ENCODE measurements at places on chromosomes 2 and 18.

DNA sequence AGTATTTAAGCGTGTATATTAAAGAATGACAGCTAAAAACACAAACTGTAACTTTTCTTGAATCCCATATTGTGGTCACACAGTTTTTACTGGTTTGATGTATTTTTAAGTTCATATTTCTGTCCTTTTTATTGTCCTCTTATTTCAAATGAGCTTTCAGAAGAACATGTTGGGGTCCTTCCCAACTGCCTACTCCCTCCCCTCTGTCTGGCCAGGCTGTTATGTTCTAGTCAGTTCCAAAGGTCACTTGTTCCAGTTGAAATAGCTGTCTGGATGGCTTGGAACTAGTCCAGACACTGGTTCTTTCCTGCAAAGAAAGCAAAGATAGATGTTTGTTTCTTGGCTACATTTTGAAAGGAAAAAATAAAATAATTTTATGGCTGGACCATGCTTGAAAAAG is 306.9 kb downstream of the GULP1 start:
- no peak for DNase-seq

DNA sequence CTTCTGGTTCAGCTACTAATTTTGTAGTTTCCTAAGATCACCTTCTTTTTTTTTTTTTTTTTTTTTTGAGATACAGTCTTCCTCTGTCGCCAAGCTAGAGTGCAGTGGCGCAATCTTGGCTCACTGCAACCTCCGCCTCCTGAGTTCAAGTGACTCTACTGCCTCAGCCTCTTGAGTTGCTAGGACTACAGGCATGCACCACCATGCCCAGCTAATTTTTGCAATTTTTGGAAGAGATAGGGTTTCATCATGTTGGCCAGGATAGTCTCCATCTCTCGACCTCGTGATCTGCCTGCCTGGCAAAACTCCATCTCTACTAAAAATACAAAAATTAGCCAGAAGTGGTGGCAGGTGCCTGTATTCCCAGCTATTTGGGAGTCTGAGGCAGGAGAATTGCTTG is 301.5 kb upstream of the TFPI start:
- DNase-seq: no peak

DNA sequence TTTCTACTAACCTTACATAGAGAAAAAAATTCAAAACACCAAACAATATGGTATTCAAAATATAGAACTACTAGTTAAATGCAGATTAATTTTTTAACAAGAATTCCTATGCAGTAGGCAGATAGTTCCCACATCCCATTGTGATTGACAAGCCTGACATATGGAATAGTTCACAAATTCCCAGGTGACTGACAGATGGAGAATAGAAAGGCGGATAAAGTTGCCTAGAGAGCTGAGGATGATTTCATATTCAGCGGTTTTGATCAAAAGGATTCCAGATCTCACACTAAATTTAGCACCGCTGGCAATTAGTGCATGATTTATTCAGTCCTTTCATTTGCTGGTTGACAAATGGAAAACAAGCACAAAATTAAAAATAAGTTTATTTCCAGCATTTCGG is 733.7 kb upstream of the POU3F3 start:
- no peak for DNase-seq

- no peak for DNase-seq
These were observed 12.2 kb upstream of the DNPEP start for GRCh38 chr2:219399716-219400478.

DNA sequence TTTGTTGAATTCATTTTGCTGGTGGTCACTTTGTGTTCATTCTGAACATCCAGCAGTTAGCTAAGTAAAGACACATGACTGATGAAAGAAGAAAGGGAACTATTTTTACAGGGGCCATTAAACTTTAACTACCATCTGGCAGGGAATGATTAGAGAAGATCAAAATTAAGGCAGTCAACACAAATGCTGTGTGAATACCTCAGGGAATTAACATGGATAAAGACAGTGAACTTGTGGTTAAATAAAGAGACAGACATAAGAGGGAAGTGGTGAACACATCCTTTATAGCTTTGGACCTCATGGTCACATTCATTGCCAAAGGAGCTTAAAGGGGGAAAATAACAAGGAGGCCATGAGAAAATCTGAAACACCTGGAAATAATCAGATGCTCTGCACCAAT is 52.6 kb upstream of the ATP5MC3 start:
- no peak for DNase-seq

DNA sequence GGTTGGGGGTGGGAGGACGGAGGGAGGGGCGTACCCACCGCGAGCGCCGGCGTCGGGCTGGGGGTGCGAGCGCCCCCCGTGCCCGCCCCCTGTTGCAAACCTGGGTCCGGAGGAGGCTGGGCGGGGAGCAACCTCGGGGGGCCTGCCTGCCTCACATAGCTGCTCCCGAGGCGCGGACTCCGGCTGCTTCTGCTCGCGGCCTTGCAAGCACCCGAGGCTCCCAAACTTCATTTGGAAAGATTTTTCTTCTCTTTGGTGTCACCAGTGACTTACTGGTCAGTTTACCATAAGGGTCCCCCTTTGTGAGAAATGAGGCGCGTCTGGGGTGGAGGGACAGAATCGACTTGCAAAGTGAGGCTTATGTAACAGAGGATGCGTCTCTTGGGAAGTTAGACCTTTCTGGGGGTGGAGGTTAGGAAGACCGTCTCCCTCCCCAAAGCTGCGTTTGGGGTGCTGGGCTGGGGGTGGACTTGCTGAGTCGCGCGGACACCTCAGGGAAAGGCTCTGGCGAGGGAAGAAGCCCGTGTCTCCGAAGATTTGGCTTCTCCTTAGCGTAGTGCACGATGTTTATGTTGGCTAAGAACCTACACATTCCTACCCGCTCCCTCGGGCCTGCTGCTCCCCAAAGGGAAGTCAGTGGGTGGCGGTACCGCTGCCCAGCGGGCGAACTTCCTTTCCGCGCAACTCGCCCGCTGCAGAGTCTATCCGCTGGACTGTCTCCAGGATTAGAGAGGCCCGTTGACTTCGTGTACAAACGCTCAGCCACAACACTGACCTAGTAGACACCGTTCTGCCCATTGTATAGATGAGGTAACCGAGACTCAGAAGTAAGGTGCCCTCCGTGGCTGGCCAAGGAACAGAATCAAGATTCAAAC is 559 bp downstream of the TMEM37 start:
- no peak for DNase-seq
